DMS53 (cell line): ENCODE measurements at places on chromosomes 6 and 20.

DNA sequence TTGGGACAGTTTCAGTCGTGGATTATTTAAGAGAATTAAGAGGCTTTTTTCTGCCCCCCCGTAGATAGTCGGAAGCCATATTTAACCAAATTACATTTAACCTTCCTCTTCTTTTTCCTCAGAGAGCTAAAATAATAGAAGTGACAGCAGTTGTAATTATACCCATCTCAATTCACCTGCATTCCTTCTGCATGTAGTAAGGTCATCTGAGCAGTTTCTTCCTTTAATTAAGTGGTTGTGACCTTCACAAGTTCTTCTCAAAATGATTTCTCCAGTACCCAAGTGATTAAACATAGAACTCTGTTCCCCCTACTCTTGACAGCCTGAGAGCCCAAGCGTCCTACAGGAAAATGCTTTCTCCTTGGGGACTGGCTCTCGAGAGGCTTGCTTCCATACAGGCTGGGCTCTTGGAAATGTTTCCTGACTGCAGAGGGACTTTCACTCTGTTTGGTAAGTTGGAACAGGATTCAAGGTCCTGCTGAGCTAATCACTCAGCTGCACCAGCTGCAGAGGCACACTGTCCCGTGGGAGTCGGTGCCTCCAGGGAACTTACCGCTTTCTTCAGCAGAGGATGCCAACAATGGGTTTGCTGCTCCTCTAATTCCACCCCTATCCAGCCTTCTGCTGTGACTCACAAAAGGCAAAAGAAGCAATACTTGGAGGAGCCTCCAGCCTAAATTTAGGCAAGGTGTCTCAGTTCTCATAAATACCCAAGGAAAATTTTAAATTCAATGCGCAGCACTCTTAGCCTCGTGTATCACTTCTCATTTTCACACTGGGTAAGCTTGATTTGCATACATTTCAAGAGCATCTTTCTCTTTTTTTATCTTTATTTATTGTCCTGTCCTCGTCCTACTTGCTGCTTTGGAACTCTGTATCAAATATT is 414.9 kb downstream of the KIF16B start:
- no peak for DNase-seq

GRCh38 chr20:44219791-44220190 is 9.2 kb upstream of the OSER1 start:
- DNase-seq = no peak

GRCh38 chr6:43311666-43312065 is 3.0 kb upstream of the CRIP3 start:
- no peak for DNase-seq

DNA sequence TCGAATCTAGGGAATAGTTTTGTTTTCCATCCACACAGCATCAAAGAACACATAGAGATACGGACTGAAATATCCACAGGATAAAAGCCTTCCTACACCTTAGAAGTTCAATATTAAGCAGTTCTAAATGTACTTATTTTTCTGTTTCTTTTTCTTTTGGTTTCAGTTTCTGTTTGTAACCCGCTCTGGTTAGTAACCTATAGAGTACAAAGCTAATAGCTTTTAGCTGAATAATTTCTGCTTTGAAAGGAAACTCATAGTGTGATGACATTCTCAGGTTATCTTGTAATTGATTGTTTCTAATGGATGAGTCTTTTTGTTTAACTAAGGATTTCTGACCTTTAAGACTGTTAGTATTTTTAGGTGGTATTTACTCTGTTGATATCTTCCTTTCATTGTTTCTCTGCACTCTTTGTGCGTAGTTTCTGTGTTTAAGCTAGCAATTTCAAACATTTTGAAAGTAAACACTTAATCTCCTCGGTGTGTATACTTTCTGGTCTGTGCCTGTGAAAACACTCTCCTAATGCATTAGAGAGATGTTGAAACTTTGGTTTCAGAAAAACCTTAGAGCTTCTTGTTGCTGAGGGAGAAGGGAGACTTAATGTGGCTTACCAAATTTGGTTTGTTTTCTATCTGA is 385.5 kb downstream of the HDGFL1 start:
- peak; percentile 87 for DNase-seq

GRCh38 chr20:56588996-56589395 is 40.1 kb upstream of the TFAP2C start:
- DNase-seq = no peak

DNA sequence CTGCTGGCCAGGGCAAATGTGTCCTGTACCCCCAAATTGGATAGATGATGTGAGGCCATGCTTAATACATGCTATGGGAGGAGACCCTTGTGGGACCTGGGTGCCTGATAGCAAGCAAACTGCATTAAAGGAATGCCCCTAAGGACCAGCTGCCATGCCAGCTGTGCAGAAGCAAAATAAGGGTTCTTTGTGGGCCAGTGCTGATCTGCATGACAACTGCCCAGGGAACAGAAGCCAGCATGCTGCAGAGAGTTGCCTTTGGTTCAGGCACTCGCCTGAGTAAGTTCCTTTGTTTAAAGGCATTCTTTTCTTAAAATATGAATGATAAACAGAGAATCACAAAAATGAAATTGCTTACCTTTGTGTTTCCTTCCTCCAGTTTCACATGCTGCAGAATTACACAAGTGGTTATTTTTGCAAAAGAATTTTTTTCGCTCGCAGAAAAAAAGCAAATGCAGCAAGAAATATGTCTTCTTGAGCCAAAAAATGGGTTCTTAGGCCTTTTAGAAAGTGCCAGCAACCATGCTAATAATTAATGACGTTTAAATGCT is 6.9 kb upstream of the SYNDIG1 start:
- DNase-seq = no peak

- no peak for DNase-seq
These were observed 12.2 kb downstream of the SAYSD1 start for GRCh38 chr6:39102821-39103136.

- no peak for DNase-seq
These were observed 171.8 kb upstream of the COL21A1 start for GRCh38 chr6:56419191-56419590.

DNA sequence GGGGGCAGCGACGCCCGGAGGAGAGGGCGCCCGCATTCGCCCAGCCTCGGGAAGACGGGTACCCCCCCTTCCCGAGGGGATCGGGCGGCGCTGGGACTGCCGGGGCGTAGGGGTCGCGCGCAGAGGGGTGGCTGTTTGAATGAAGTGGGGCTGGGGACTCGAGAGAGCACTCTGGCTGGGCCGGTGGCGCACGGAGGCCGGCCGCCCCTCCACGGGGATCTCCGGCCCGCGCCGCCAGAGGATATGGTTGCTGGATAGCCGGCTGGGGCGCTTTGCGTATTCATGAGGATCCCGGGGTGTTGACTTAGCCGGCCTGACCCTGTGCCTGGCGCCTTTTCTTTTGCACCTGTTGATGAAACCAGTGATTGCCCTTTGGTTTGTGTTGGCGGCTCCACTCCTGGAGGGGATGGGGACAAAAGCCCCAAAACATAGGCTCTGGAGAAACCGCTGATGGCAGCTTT is 469 bp downstream of the SYNJ2 start:
- peak; percentile 74 for DNase-seq

GRCh38 chr6:134551245-134551960 is 233.5 kb upstream of the SGK1 start:
- no peak for DNase-seq

GRCh38 chr6:48474830-48475229 is 363.8 kb upstream of the PTCHD4 start:
- no peak for DNase-seq

- DNase-seq = no peak
These were observed 40.5 kb downstream of the ARMC2 start for GRCh38 chr6:108888745-108889144.

DNA sequence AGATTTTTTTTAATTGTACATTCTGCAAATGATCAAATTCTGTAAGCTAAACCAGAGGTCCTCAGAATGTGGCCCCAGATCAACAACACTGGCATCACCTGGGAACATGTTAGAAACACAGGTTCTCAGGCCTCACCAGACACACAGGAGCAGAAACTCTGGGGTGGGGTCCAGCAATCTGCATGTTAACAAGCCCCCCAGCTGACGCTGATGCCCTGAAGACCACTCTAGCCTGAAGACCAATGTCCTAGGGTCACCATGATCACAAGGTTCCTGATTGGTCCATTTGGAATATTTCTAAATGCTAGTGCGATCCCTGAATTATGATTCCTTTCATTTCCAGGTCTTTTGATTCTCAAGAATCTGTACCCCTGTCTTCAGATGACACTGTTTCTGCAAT is 2.4 kb upstream of the LY86 start:
- DNase-seq = no peak

- no peak for DNase-seq
These were observed 36.6 kb downstream of the HBS1L start for GRCh38 chr6:135018052-135018451.

- no peak for DNase-seq
These were observed 14.8 kb upstream of the OVOL2 start for GRCh38 chr20:18072532-18072931.
